GM13977 (cell line): ENCODE measurements at places on chromosomes 2 and 18.

GRCh38 chr2:145325485-145325884, 805.6 kb upstream of the ZEB2 start:
- no peak for DNase-seq

DNA sequence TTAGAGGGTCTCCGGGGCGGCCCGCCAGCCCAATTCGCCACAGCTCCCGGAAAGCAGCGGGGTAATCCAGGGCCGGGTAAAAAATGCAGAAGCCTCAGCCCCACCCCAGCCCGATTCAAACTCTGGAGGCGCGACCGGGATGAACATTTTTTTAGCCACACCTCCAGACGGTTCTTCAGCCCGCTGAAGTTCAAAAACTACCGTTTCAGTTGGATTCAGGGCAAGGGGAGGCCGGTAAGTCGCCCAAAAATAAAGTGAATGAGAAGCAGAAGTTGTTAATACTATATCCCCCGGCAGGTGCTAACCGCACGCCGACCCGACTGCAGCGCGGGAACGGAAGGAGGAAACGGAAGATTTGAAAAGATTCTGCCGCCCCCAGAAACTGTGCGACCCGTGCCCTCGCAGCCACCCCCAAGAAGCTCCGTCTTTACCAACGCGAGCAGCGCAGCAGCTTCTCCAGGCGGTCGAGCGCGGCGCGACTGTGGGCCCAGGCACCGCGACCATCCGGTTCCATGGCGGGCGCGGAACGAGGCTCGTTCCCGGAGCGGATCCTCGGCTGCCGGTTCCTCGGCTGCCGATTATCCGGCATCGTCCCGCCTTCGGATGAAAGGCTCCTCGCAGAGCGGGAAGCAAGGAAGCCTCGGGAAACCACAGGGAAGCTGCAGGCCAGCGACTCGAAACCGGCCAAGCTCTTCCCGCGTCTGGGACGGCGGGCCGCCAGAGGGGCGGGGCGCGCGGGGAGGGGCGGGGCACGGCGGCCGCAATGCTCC, at the start of gene BARD1:
TSS of gene BARD1 (minus strand) at position 703 of the 770 bp plus-strand sequence. CDS start at position 589, 114 bp downstream.
- peak; percentile 52 for DNase-seq

DNA sequence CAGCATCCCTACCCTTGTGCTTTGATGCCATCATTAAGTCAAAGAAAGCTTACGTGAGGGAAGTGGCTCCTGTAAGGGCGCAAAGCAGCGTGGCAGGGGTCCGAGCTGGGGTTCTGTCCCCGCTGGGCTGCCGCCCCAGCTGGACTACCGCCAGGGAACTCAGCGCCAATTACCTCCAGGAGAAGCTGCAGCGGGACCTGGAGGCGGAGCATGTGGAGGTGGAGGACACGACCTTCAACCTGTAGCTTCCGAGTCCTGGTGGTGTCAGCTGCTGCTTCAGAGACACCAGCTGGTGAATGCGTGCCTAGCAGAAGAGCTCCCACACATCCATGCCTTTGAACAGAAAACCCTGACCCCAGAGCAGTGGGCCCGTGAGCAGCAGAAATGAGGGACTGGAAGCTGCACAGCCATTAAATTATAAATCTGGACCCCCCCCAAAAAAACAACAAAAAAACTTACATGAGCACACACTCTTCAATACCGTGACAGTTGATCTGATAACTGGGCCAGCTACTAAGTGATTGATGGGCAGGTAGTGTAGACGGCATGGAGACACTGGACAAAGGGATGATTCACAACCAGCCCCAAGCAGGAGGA, 20.1 kb upstream of the YES1 start:
- DNase-seq, result no peak

- DNase-seq, result no peak
These were observed 86.1 kb downstream of the LPIN1 start for GRCh38 chr2:11832531-11832930.

DNA sequence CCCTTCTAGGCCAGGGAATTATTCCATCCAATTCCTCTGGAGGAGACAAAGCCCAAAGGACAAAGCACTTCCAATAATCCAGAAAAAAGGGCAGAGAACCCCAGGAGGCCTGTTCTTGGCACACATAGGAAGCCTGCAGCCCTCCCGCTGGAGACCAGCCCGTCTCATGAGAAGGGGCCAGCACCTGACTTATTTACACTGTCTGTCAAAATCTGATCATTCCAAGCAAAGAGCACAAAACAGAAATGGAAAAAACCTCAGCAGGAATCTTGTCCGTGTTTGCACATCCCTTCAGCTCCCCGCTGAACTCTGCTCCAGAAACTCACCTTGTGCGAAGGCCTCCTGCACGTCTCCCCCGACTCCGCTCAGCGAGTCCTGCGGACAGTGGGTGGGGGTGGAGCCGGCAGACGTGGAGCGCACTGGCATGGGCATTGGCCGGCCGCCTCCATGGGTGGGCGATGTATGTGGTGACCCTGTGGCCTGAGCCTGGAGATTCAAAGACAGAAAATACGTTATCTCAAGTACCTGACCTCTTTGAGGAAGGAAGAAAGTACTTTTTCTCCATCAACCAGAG, 46.2 kb upstream of the DNMT3A start:
- no peak for DNase-seq

- no peak for DNase-seq
These were observed 161.9 kb upstream of the RASGRP3 start for GRCh38 chr2:33314541-33314940.

DNA sequence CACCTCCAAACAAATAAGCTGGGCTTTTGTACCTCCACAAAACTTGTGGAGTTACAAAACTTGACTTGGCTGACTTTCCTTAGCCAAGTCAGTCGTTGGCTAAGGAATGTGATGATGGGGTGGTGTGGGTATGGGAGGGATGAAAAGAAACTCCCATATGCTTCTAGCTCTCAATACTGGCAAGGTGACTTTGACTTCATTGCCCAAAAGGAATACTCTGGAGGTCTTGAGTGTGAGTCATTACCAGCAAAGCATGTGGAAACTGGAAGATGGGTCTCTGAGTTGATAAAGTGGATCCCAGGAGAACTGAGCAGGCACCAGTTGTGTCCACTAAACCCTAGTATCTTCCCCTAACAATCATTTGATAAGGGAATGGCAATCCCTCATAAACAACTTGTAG, 226.7 kb downstream of the GULP1 start:
- DNase-seq, result no peak

GRCh38 chr2:214382229-214382628, 28.6 kb upstream of the VWC2L start:
- DNase-seq, result no peak

- DNase-seq, result no peak
These were observed 123.7 kb downstream of the DIS3L2 start for GRCh38 chr2:232085164-232085563.

DNA sequence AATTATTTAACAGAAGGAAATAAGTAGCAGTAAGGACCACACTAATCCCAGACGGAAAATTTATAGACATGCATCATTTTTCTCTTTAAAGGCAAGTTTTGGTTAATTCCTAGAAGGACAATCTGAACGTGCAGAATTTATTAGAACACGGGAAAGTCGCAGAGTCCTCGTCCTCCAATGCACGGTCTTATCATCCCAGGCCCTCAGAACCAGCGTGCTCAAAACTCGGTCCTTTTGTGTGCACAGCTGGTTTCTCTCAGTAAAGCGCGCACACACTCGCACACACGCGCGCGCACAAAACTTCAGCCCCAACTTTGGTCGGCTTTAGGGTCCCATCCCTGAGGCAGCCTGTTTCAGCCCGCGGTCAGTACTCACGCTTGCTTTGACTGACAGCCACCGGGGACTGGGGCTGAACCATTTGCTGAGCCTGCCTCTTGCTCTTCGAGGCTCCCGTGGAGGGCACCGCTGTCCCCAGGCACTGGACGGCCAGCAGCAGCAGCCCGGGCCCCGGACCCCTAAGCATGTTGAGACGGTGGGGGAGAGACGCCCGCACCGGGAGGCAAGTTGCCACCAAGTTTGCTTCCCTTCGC, 493 bp downstream of the FN1 start:
- DNase-seq, result peak; percentile 56

DNA sequence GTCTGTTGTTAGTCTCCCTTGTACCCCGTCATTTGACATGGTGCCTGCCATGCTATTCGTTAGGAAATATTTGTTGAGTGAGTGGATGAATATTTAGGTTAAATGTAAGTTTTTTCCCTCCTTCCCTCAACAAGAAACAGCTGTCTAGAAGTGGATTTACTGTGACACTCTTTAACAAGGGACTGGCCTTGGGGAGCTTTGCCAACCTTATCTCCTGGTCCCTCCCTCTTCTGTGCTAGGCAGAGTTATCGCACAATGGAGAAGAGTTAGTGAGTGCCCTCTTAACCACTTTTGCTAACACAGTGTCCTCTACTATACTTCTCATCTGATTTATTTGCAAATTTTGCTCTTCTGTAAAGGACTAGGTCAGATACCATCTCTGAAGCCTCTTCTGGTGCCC, 61.2 kb downstream of the DIS3L2 start:
- DNase-seq, result no peak

DNA sequence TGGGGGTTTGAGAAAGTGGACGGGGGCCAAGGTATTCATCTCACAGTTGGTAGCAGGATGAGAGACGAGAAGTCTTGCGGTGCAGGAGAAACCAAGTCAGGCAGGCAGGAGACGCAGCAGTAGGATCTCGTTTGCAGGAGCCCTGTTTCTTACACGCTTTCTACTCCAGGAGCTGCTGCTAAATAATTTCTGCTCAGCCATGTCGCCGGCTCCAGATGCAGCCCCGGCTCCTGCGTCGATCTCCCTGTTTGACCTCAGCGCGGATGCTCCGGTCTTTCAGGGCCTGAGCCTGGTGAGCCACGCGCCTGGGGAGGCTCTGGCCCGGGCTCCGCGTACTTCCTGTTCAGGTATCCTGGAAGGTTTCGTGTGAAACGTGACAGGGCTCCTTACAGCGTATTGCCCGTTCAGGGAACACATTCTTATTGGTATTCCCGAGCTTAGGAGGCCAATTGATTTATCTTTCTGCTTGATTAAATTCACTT, 494 bp downstream of the ANKZF1 start:
- peak; percentile 53 for DNase-seq

DNA sequence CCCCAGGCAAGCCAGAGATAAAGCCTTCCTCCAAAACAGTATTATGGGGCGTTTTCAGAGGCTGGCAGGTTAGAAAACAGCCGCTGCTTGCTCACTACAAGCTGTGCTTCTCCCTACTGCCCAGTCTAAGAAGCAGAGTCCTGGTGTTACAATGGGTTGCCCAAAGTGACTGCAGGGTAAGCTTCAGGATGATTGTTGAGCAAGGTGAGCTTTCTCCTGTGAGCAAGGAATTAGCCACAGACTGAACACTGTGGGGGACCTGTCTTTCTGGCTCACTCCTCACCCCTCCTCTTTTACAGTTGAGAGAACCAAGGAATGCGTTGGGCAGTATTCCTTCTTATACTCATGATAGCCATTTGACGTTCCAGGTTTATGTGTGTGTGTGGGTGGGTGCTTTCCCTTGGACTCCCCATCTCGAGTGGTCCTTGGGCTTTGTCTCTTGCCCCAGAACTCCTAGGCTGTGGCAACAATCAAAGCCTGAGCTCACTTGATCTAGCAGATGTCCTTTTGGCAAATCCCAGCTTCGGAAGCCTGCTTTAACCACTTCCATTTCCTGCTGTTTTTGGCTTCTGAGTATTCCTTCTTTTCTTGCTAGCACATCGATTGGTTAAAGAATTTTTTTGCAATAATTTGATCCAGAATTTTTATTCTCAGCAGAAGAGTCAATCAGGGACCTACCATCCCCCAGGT, 47.5 kb downstream of the KDM3A start:
- no peak for DNase-seq

DNA sequence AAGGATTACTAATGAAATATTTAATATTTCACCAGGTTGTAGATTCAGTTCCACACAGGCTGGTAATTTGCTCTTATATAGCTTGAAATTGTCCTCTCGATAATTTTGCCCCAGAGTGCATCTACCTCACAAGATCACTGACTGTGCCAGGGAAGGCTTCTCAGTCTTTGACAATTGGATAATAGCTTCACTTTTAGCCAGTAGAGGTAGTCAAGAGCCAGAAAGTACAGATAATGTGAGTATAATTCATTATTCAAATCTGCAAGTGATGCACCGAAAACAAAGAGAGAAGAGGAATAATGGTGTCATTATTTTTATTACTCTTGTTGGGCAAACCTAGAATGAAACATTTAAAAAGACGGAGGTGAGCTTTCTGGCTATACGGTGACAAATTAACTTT, 292.8 kb downstream of the EN1 start:
- DNase-seq, result no peak

DNA sequence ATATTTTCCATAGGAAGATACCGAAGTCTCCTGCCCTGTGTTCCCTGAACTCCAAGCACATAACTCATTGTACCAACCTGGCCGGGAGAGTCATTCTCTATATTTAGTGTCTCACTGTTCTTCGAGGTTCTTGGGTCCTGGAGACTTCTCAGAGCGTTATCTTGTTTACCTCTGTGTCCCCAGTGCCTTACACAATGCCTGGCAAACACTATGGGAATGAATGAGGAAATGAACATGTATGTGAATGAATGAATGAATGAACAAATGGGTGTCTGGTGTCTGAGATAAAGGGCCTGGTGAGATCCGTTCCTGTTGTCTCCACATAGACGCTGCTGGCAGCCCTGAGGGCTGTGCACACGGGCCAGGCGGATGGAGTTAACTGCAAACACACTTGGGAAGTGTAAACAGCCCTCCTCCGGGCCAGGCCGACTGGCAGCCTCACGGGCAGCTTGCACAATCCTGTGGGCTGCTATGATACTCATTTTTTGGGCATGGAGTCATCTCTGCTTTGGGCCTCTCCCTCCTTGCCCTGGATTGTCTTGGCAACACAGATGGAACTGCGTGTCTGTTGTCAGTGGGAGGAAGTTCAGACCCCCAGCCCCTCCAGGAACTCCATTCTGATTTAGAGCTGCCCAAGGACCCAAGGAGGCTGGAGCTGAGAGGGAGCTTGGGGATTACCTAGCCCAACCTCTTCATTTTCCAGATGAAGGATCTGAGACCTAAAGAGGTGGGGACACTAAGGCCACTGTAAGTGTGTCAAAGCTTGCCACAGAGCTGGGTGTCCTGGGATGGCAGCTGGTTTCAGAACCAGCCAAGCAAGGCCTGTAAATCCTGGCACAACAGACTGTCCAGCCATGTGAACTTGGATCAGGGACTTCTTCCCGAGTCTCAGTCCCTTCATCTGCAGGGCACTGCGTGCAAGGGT, 124.4 kb downstream of the INHBB start:
- no peak for DNase-seq

GRCh38 chr2:70943205-70943871, 7.6 kb downstream of the ATP6V1B1 start:
- no peak for DNase-seq

GRCh38 chr2:235937087-235937486, 231.1 kb downstream of the GBX2 start:
- no peak for DNase-seq

DNA sequence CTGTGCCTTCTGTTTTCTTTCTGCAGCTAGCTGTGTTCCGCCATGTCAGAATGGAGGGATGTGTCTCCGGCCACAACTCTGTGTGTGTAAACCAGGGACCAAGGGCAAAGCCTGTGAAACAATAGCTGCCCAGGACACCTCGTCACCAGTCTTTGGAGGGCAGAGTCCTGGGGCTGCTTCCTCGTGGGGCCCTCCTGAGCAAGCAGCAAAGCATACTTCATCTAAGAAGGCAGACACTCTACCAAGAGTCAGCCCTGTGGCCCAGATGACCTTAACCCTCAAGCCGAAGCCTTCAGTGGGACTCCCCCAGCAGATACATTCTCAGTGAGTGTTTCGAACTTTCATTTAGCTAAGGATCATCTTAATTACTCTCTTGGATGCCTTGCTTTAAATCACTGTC, 74.1 kb downstream of the LTBP1 start:
- DNase-seq, result no peak

GRCh38 chr18:76875390-76876325, 53.3 kb downstream of the ZNF236 start:
- DNase-seq, result peak; percentile 48

- DNase-seq, result no peak
These were observed 356.5 kb upstream of the HNMT start for GRCh38 chr2:137607722-137608318.

- DNase-seq, result no peak
These were observed 42.7 kb upstream of the IL1RL1 start for GRCh38 chr2:102268510-102269199.
